ENCODE measurements at places on chromosomes 4 and X. TPM values are rescaled to one million over a fixed set of nuclear protein-coding genes. Genes with fewer than 3 reads are reported as not detected.

GRCh38 chr4:115279330-115279729 lies 165.9 kb upstream of the NDST4 start:
- peak; percentile 41 for DNase-seq

DNA sequence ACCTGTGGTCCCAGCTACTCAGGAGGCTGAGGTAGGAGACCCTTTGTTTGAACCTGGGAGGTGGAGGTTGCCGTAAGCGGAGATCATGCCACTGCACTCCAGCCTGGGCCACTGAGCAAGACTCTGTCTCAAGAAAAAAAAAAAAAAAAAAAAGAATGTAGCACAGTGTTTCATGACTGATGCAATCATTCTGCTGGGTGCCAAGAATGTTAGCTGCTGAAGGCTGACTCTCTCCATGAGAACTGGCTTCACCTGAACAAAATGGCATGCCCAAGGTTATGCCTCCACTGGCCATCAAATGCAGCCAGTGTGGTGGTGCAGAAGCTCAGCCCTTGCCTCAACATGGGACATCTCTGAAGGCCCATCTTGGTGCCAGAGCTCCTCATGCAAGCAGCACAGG lies 412.1 kb downstream of the ADAM29 start:
- no peak for DNase-seq

The SYTL5 gene
- total RNA-seq: not detected

The BEX1 gene
- not detected for total RNA-seq

The ADH1C gene
- not detected for total RNA-seq

Measured in Caki2 (cell line).